ENCODE measurements at places on chromosomes 7 and 10.

GRCh38 chr10:72370201-72370722, 15.5 kb upstream of the DNAJB12 start:
- no peak overlapping the region for H3K4me3 ChIP-seq
- no peaks in the 10 kb centered on the region for H3K36me3 ChIP-seq
- DNase-seq, result no peak
- H3K27ac ChIP-seq, result no peak overlapping the region

- peak within 1 kb of the TSS; percentile 86 for H3K4me3 ChIP-seq
- no peaks in the 10 kb centered on the region for H3K4me1 ChIP-seq
- peak; percentile 95 for DNase-seq
- H3K27ac ChIP-seq, result no peak within 1 kb of the TSS
- H3K36me3 ChIP-seq, result no peaks in the 10 kb centered on the region
Measured at GRCh38 chr10:133357285-133358161, at the start of gene FUOM. Gene FUOM, minus strand, starts transcription at chr10:133358019. Its CDS starts 12 bp downstream, at chr10:133358007.

GRCh38 chr10:131685007-131685406, 215.8 kb upstream of the PPP2R2D start:
- H3K27me3 ChIP-seq, result no peaks in the 10 kb centered on the region
- H3K27ac ChIP-seq, result no peak overlapping the region
- no peak overlapping the region for H3K4me3 ChIP-seq
- no peak for DNase-seq
- H3K4me1 ChIP-seq, result no peaks in the 10 kb centered on the region
- H3K36me3 ChIP-seq, result no peaks in the 10 kb centered on the region

- H3K4me1 ChIP-seq, result no peaks in the 10 kb centered on the region
- H3K36me3 ChIP-seq, result no peaks in the 10 kb centered on the region
- H3K4me3 ChIP-seq, result no peak overlapping the region
- no peak overlapping the region for H3K27ac ChIP-seq
- no peak for DNase-seq
- H3K27me3 ChIP-seq, result no peaks in the 10 kb centered on the region
Measured at GRCh38 chr10:47311193-47311931, 10.9 kb upstream of the GDF2 start.

DNA sequence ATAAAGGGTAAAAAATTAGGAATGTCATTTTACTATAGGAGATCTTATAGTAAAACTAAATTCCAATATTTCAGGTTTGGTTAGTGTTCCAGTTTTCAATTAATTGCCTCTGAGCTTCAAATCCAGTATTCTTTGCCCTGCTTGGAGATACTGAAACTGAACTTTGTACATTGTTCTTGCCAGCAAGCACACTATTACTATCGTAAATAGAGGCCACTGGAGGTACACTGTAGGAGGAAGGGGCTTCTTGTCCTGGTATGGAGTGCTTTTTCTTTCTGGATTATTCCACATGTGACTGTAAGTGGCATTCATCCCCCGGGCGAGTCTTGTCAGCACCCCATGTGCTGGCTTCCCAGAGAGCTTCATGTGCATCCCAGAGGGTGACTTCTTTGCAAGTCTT, 234.7 kb upstream of the PTPRZ1 start:
- no peaks in the 10 kb centered on the region for H3K27me3 ChIP-seq
- no peak overlapping the region for H3K27ac ChIP-seq
- DNase-seq, result no peak
- H3K4me3 ChIP-seq, result no peak overlapping the region

- no peaks in the 10 kb centered on the region for H3K4me1 ChIP-seq
- DNase-seq, result no peak
- H3K36me3 ChIP-seq, result no peaks in the 10 kb centered on the region
- no peak overlapping the region for H3K4me3 ChIP-seq
Measured at GRCh38 chr10:49230004-49230403, 41.8 kb upstream of the TMEM273 start.

Measured in GM23338 (cell line).